ENCODE measurements at places on chromosomes 2 and 18.

DNA sequence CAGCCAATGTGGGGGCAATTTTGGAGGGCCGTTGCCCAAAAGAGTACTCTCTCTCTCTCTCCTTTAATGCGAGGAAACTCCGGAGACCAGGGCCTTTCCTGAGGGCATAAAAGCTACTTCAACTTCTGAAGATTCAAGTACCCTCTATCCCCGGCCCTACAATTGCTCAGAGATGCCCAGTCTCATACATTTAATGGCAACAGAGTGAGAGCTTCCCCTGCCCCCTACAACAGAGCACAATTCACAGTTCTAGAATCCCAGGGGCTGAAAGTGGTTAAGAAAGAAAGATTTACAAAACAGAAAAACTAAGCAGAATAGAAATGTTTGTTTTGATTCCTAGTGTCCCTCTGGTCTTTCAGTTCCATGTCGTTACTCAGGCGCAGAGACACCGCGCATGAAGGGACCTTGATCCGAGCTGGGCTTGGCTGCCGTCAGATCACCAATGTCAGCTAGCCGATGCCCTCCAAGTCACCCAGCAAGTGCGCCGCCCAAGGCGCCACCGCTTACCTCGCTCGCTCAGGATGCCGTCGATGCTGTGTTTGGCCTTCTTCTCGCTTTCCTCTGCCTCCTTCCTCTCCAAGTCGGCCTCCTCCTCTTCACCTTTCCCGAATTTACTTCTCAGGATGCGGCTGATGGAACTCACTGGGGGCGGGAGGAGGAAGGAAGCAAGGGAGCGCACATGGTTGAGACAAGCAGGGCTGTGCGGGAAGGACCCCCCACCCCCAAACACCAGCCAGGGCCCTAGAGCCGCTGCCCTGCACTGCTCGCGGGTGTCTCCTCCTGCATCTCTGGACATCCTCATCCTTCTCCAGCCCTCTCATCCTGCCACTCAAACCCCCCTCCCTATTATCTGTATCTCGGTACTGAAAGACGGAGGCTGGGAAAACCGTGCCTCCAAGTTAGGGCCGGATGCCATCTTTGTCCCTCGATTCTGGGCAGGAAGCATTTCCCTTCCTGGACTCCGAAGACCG is 4.9 kb downstream of the PAX3 start:
- no peak for DNase-seq

GRCh38 chr18:37246779-37247340 is 318.7 kb downstream of the CELF4 start:
- no peak for DNase-seq

DNA sequence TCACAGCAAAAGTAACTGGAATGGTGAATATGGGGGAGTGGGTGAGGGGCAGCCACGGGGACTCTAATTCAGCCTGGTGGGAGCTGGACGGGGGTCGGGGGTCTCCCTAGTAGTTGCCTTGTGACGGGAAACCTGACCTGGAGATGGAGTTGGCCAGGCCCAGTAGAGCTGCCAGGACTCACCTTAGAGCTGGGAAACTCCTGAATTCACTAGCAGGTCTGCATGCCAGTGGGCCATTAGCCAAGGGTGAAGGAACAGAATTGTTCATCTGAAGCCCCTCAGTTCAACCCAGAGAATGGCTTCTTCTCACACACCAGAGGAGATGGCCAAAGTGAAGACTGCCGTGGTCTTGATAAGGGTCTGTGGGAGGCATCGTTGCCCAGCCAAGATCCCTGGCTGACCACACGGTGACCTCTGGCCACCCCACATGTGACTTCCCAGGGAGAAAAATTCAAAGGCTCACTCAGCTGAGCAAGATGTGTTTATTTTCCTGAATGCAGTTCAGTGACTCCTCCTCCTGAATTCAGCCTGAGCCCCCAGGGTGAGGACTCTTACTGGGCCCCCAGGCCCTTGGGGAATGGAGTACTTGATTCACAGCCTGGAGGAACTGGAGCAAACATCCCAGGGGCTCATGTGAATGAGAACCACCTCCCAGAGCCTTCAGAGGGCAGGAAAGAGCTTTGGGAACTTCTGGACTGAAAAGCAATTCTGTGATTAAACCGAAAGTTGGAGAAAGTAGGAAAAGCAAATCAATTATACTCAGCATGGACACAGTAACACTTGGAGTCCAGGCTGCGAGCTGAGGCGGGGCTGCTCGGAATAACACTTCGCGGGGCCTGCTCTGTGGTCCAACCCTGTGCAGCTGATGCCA is 25.2 kb downstream of the MOCOS start:
- no peak for DNase-seq

GRCh38 chr18:26868968-26869586 is 3.6 kb upstream of the AQP4 start:
- DNase-seq, result no peak

Measured in brain microvascular endothelial cell (primary cell).